ENCODE measurements at places on chromosomes 1 and 21. TPM values are rescaled to one million over a fixed set of nuclear protein-coding genes. Genes with fewer than 3 reads are reported as not detected.

The OR10Z1 gene
- 0.07 TPM for polyA plus RNA-seq

The SMCP gene
- not detected for polyA plus RNA-seq

The FOXE3 gene
- polyA plus RNA-seq, result 0.21 TPM

The PRR9 gene
- not detected for polyA plus RNA-seq

The FMO2 gene
- 1.6 TPM for polyA plus RNA-seq

The CFAP141 gene
- polyA plus RNA-seq, result not detected

The UTS2 gene
- polyA plus RNA-seq, result not detected

The SYT2 gene
- polyA plus RNA-seq, result 1.9 TPM

The GABRD gene
- polyA plus RNA-seq, result 1.4 TPM

The RNU1-2 gene
- 2.1 TPM for polyA plus RNA-seq
